ENCODE measurements at places on chromosomes 11 and 22.

- DNase-seq = no peak
Observed at GRCh38 chr11:38384568-38384967, 1786.5 kb upstream of the RAG2 start.

GRCh38 chr11:19380375-19380774 lies 139.6 kb upstream of the E2F8 start:
- DNase-seq = no peak

- DNase-seq = peak; percentile 47
Observed at GRCh38 chr11:130340671-130341319, 26.1 kb upstream of the ZBTB44 start.

GRCh38 chr11:13304655-13305335 lies 27.2 kb downstream of the BMAL1 start:
- no peak for DNase-seq

DNA sequence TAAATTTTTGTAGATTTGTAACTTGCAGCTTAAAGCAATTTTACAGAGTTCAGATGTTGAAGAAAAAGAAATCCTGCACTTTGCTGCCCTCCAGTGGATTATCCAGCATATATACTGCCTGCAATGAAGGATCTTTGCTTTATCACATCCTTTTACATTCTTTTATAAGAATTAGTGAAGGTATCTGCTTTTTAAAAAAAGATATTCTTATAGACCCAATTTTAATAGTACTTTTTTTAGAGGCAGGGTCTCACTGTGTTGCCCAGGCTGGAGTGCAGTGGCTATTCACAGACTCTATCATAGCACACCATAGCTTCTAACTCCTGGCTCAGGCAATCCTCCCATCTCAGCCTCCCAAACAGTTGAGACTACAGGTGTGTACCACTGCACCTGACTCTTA lies 60.7 kb downstream of the TTC17 start:
- DNase-seq = no peak

DNA sequence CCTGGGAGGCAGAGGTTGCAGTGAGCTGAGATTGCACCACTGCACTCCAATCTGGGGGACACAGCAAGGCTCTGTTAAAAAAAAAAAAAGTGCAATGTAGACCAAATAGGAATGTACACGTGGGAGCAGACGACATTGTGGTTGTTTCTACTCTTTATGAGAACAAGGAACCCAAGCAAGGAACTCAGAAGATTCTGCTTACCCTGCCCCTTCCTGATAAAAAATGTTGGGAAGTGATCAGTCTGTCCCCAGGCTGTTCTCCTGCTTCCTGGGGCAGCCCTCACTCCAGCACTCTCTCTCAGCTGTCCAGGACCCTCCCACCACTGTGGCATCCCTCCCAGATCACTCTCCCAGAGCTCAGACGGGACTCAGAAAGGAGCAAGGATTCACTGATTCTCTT lies 31.8 kb downstream of the SLCO2B1 start:
- no peak for DNase-seq

GRCh38 chr11:10041748-10042446 lies 252.1 kb downstream of the SBF2 start:
- no peak for DNase-seq

- DNase-seq = peak; percentile 68
Observed at GRCh38 chr11:45771566-45772448, 33.1 kb upstream of the SLC35C1 start.

DNA sequence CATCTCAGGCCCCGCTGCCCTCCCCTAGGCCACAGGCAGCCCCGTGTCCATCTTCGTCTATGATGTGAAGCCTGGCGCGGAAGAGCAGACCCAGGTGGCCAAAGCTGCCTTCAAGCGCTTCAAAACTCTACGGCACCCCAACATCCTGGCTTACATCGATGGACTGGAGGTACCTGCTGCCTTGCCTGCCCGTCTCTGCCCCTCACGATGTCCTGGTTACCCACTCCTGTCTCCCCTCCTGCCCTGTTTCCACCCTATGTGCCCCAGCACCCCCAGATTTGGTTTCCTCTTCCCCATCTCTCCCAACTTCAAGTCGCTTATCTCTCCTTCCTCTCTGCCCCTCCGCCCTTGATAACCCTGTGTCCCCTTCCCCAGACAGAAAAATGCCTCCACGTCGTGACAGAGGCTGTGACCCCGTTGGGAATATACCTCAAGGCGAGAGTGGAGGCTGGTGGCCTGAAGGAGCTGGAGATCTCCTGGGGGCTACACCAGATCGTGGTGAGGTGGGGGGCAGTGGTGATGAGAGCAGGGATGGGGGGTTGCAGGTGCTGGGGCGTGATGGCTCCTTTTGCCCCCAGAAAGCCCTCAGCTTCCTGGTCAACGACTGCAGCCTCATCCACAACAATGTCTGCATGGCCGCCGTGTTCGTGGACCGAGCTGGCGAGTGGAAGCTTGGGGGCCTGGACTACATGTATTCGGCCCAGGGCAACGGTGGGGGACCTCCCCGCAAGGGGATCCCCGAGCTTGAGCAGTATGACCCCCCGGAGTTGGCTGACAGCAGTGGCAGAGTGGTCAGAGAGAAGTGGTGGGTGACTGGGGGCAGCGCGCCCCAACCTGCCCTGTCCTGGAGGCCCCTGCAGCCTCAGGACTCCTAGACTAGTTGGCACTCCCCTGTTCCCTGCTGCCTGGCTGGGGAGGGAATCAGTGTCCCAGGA lies 930 bp downstream of the SCYL1 start:
- peak; percentile 30 for DNase-seq

DNA sequence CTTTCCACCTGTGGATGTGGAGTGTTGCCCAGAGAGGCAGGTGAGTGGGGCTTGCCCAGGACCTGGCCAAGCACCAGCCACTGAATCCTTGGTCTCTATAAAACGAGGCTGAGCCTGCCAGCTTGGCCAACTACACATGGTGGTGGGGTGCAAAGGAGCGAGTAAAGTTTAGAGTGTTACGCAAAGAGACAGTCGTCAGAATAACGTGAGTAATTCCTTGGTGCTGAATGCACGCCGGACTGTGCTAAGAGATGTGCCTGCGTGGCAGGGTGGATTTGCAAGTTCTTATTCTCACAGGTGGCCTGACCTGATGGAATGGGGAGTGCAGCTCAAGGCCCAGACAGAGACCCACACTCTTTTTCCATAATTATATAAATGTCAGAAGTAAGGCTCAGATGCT lies 88.6 kb upstream of the B3GAT1 start:
- no peak for DNase-seq

- no peak for DNase-seq
Observed at GRCh38 chr11:62026739-62027370, 59.4 kb upstream of the FTH1 start.

GRCh38 chr22:46795140-46795539 lies 32.7 kb downstream of the TBC1D22A start:
- DNase-seq = no peak

GRCh38 chr22:47157486-47158270 lies 395.2 kb downstream of the TBC1D22A start:
- DNase-seq = no peak

GRCh38 chr11:73175551-73176144 lies 33.5 kb upstream of the FCHSD2 start:
- no peak for DNase-seq

GRCh38 chr11:74409633-74410032 lies 11.4 kb upstream of the PGM2L1 start:
- DNase-seq = no peak

DNA sequence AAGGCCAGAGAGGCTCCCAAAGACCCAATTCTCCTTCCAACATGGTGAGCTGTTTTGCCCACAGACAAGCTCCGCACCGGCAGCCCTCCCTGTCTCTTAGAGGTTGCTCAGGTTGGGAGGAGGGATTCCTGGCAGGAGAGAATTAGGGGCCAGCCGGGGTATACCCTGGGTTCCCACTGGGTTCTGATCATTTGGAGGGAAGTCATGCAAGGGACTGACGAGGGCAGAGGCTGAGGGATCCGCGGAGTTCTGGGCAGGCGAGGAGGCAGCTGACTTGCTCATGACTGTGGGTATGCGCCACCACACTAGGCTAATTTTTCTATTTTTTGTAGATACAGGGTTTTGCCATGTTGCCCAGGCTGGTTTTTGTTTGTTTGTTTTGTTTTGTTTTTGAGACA lies 4.6 kb downstream of the ST3GAL4 start:
- DNase-seq = no peak

GRCh38 chr11:117418737-117419481 lies 91.3 kb downstream of the CEP164 start:
- DNase-seq = no peak

DNA sequence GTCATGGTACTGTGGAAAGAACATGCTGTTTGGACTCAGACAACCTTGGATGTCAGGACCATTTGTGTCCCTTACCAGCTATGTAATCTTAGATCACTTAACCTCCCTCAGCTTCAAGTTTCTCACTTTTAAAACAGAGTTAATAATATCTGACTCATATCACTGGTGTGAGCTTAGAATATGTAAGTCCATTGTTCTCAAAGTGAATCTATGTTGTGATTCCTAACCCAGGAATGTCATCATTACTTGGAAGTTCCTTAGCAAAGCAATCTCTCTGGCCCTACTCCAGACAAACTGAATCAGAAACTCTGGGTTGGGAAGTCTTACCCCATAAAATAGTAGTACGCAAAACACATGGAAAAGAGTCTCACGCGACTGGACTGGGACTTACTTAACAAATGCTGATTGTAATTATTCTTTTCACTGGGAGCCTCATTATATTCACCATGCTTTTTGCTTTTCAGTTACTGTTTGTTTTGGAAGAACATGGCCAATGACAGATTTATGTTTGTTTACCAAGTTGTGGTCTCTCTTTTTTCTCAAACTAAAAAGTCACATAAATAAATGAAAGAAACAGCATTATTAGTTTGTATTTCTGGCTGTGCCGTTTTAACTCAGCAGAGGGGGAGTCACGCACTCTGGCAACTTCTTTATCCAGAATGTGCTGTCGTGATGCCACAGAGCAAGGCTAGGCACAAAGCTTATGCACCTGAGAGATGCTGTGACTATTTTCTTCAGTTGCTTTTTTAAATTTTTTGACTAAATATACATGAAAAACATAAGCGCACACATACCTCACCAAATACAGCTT lies 217.7 kb upstream of the CTSC start:
- no peak for DNase-seq

GRCh38 chr11:134938212-134938611 lies 526.2 kb upstream of the B3GAT1 start:
- DNase-seq = no peak

- DNase-seq = no peak
Observed at GRCh38 chr11:33375688-33376311, 118.6 kb downstream of the HIPK3 start.

GRCh38 chr11:121520243-121521144 lies 67.7 kb upstream of the SORL1-AS1 start:
- DNase-seq = no peak

DNA sequence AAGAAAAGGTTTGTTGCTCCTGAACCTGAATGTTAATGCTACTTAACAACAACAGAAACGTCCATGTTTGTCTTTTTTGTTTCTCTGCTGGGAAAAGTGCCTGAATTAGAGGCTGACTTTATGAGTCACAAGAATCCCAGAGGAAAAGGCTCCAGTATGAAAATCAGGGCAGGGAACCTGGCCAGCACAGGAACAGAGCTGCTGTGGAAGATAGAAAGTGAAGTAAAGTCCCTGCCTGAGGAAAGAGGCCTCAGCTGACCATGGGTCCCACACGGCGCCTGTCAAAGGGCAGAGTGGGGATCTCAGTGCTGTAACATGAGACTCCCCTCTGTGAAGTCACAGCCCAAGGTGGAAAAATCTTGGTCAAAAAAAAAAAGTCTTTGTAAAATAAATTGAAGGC lies 632.3 kb upstream of the CCDC90B start:
- no peak for DNase-seq

- DNase-seq = no peak
Observed at GRCh38 chr11:27356624-27357222, 6.3 kb downstream of the CCDC34 start.

- DNase-seq = no peak
Observed at GRCh38 chr11:116166573-116167465, 606.0 kb downstream of the BUD13 start.

DNA sequence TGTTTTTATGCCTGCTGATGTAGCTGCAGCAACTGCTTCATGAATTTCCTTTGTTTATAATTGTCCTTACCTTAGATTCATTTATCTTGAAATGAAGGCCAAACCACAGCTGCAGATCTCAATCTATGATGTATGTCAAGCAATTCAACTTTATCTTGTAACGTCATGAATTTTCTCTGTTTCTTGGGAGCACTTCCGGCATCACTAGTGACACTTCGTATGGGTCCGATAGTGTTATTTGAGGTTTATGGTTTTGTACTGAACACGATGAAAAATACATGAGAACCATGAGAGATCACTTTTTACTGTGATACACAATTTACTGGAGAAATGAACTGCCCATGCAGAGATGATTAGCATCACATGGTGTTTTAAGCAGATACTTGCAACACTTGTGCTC lies 98.5 kb downstream of the CSTPP1 start:
- no peak for DNase-seq

DNA sequence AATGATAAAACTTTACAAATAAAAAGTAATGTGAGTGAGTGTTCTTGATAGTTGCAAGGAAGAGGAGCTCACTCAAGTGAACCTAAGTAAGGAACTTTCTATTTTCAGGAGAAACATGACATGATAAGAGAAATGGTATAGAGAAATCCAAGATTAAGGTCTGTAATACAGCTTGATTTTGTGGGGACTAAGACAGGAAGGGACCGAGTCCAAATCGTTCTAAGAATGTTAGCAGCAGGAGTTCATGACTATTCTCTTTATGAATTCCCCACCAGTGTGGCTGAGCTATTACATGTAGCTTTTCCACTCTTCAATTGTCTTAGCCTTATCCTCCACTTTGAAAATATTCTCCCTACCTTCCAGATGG lies 698.6 kb upstream of the ARHGAP42 start:
- DNase-seq = no peak

DNA sequence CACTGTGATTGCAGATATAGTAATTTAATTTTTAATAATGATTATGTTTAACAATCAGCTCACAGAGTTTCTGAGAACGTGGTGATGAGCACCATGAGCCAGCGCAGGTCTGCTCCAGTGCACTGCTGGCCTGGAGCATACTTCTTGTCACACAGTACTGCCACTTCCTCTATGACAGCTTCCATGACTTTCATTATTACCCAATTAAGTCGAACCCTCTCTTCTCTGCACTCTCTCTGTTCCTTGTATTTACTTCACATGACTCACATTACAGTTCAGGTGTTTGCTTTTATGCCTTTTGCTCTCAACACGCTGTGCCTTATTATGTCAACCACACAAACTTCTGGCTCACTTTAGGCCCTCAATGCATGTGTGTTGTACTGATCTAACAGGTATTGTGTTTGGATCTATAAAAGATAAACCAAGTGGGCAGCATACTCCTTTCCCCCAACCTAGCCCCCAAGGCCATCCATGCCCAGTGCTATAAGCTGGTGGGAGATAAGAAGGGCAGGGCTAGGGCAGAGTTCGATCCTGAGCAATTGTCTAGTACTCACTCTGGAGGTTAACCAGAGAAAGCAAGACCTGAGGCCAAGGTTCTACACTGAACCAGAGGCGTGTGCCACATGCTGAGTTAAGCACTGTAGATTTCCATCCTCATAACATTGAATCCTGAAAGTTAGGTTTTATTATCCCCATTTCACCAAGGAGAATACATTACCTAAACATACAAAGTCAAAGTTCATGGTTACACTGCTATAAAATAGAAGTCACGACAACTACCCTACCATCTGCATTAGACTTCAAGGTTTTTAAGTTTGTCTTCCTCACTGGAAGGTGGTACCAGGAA lies 356.5 kb downstream of the INSC start:
- DNase-seq = no peak
